ENCODE measurements at places on chromosomes 3 and 15. TPM values are rescaled to one million over a fixed set of nuclear protein-coding genes. Genes with fewer than 3 reads are reported as not detected.

DNA sequence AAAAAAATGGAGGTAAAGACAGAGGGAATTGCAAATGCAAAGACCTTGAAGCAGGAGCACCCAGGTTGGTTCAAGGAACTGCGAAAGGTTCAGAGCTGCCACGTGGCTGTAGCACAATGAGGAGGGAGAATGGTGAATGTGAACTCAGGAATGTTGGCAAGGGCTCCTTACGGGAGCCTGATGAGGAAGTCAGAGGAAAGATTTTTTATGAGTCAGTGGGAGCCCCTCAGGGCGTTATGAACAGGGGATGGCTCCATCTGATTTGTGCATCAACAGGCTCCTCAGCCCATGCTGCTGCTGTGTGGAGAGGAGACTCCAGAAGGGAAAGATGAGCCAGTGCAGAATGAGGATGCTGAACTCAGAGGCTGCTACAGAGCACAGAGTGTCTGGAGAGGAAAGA, 194.4 kb downstream of the ARRDC4 start:
- no peak for DNase-seq

GRCh38 chr15:88627463-88627862, 6.3 kb downstream of the AEN start:
- peak; percentile 45 for DNase-seq

DNA sequence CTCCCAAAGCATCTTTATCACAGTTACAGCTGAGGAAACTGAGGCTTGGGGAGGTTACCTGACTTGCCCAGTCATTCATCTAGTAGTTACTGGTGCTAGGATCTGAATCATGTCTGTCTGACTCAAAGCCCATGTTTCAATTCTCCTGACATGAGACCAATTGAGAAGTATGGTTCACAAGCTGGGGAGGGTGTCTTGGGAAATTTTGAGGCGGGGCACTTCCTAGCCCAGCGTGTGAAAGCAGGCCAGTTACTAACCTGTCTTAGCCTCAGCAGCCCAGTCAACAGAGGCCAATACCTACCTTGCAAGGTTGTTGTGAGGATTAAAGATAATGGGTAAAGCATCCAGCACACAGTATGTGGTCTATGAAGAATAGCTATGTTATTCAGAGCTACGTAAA, 37.0 kb downstream of the CLDN18 start:
- DNase-seq: no peak

GRCh38 chr15:69391046-69391757, 22.9 kb upstream of the KIF23 start:
- DNase-seq: no peak

DNA sequence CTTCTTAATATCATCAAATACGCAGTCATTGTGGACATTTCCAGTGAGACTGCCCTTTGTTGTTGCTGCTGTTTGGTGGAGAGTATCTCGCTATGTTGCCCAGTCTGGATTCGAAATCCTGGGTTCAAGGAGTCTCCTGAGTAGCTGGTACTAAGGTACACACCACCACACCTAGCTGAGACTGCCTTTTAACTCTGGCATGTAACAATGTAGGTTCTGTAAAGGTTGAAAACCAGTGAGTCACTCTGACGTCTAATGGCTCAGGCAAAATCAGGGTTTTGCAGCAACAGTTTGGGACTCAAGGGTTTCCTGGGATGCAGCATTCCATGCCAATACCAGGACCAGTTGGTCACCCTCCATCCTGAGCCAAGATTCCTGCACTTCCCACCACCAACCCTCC, 52.2 kb downstream of the AQP9 start:
- no peak for DNase-seq

- DNase-seq: no peak
These were observed at the start of gene ADCY5 for GRCh38 chr3:123448536-123449101. Gene ADCY5 (minus strand): TSS chr3:123449090. CDS start chr3:123448545, 545 bp downstream.

DNA sequence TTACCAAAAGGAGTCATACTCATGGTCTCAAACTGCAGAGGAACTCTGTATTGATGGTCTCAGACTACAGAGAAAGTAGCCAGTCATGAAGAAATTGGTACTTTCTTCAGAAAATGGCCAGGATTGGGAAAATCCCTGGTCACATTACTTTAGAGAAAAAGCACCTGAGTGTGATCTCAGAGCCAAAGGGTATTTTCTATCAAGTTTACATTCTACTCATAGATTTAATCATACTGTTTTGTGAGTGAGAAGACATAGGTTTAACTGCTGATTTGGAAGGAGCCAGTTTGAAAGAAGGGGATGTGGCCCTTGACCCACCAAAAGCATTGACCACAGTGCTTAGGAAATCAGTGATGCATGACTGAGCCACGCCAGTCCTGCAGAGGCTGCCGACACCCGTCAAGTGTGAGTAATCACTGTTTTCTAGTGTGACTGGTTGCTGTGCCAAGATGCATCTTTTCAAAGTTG, 203.6 kb downstream of the AKAP13 start:
- no peak for DNase-seq

- DNase-seq: no peak
These were observed 133.4 kb downstream of the CHST2 start for GRCh38 chr3:143252931-143253330.

GRCh38 chr15:80564056-80564455, 131.1 kb upstream of the ABHD17C start:
- DNase-seq: no peak

DNA sequence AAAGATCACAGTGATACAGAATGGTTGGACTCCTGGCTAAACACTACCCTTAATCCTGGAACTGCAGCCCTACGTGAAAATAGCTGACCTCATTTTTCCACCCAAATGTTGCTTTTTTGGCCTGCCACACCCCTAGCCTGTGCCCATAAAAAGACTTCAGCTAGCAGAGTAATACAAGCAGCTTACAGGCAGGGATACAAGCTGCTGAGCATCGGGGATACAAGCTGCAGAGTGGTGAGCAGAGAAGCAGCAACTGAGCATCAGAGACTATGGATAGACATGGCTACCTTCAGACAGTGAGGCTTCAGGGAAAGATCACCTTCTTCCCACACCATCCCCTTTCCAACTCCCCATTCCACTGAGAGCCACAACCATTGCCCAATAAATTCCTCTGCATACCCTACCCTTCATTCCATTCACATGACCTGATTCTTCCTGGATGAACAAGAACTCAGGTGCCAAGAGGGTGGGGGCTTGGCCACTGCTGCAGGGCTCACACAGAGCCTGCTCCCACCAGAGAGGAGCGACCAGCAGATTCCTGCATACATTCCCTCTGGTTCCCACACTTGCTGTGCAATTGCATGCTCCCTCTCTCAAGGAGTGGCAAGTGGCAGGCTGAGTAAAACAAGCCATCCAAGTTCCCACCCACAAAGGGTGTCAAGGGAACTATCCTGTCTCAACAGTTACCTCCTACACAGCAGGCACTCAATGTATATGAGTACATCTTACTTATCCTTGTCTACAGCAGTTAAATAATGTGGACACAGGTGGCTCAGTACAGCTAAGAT, 217.5 kb downstream of the ALCAM start:
- no peak for DNase-seq

- no peak for DNase-seq
These were observed 7.8 kb downstream of the BNC1 start for GRCh38 chr15:83276661-83277060.

- DNase-seq: no peak
These were observed 43.2 kb downstream of the CRTC3 start for GRCh38 chr15:90572893-90573292.

DNA sequence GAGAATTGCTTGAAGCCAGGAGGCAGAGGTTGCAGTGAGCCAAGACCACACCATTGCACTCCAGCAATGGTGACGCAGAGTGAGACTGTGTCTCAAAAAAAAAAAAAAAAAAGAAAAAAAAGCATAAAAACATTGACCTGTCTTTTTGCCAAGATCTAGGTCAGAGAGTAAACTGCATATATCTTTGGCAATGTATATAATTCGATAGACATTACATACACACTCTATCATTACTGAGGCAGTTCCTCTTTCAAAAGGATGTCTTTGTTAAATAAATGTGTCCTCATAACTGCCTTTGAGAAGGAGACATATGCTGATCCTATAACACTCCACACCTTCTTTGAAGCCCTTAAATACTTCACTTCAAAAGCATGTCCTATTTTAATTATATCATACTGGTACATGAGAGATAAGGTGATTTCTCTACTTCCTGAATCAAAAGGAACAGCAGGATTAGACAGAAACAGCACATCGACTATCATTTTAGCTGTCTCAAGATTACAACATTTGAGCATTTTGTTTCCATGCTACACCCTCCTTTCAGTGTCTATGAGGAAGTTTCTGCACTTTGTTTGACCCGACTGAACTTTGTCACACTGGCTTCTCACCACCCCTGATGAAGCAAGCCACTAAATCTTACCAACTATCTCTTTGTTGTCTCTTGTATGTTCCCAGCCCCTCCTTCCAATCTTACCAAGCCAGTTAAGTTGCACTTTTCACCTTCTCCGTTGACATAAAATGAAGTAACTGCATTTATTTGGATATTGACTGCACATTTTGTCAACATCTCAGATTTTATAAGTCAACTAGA, 335.8 kb downstream of the MECOM start:
- DNase-seq: no peak

DNA sequence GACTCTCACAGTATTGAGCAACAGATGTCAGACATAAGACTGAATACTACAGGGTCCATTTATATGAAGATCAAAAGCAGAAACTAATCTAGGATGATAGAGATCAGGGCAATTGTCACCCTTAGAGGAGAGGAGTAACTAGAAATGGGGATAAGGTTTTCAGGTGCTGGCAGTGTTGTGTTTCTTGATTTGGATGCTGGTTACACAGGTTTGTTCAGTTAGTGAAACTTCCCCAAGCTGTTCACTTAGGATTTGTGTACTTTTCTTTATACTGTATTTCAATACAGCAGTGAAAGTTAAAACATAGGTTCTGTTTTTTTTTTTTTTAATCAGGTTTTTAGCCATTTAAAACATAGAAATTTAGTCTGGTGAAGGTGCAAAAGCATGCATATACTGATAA, 39.1 kb upstream of the CMTM7 start:
- DNase-seq: no peak

DNA sequence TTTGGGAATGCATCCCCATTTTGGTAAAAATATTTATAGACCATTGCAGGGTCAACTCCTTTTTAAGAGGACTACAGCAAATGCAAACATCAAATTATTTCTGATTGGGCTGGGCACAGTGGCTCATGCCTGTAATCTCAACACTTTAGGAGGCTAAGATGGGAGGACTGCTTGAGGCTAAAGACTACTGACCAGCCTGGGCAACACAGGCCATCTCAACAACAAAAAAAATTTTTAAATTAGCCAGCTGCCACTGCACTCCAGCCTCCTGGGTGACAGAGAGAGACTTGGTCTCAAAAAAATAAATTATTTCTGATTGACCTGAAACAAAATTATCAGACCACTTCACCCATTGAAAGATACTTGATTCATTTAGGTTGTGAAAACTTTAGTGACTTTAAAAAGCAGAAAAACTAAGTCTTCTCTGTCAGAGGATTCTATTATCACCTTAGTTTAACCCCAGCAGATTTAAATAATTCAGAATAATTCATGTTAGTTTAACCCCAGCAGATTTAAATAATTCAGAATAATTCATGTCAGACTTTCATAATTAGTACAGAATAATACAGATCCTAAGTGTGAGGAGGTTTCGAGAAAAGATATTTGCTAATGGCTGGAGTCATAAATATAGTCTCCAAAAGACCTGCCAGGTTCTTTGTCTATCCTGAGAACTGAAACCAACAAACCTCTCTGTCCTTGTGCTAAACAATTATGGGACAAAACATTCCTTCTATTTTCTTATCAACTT, 183.6 kb upstream of the STT3B start:
- DNase-seq: no peak

GRCh38 chr3:178517665-178518334, 18.4 kb upstream of the KCNMB2 start:
- no peak for DNase-seq

DNA sequence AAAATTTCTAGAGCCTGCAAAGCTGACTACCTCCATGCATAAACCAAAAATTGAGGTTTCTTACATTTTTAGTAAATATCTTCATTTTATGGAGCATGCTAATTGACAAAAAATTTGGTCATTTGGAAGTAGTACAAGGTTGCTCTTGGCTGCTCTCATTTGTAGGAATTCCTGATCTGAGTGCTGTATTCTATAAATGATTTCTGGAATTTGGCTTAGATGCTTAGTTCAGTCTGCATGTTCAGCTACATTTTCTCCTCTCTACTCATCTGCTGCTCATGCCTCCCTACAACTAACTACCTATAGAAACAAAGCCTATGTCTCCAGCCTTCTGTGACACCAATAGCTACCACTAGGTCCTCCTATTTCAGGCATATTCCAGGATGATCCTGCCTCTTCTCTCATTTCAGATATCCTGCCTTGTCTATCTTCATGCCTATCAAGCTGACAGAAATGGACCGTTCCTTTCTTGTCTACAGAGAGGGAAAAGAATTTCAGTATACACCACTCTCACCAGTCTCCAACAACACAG, 901.1 kb downstream of the TBL1XR1 start:
- no peak for DNase-seq

GRCh38 chr3:126345641-126346460, 11.4 kb downstream of the KLF15 start:
- peak; percentile 81 for DNase-seq

- no peak for DNase-seq
These were observed 121.7 kb downstream of the EDEM1 start for GRCh38 chr3:5309171-5309570.

DNA sequence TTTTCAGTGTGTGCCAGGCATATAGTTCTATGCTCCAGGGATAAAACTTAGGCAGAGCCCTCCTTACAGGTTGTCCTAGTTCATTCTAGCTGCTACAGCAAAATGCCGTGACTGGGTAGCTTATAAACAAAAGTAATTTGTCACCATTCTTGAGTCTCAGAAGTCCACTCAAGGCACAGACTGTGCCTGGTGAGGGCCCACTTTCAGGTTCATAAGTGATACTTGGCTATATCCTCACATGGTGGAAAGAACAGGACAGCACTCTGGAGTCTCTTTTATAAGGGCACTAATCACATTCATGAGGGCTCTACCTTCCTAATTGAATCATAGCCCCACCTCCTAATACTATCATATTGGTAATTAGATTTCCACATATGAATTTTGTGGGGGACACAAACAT, 80.1 kb downstream of the SPRED1 start:
- DNase-seq: no peak

Gene PLCH1
- total RNA-seq: not detected

Gene MYH15
- total RNA-seq: 0.29 TPM

Gene FETUB
- not detected for total RNA-seq

Gene MYZAP
- total RNA-seq: 65.5 TPM

Gene TP63
- total RNA-seq: 0.35 TPM

Gene C3orf33
- total RNA-seq: 2.7 TPM

Gene C2CD4A
- not detected for total RNA-seq

Gene NAALADL2
- 12.5 TPM for total RNA-seq

Gene SPRED1
- 43.6 TPM for total RNA-seq

Gene CADPS
- total RNA-seq: 0.45 TPM

Gene CCDC13
- total RNA-seq: 1.3 TPM

Gene PP2D1
- total RNA-seq: not detected

Gene GRK7
- not detected for total RNA-seq

Gene ERICH6
- 0.29 TPM for total RNA-seq

Gene DYNLT2B
- total RNA-seq: 4.0 TPM

Gene UBAP1L
- total RNA-seq: 3.9 TPM
